Bone marrow (tissue), 2 donors: ENCODE measurements at places on chromosomes 4 and X.

- DNase-seq, result no peak
These were observed 2.0 kb downstream of the DIPK2B start for GRCh38 chrX:45198706-45199105.

DNA sequence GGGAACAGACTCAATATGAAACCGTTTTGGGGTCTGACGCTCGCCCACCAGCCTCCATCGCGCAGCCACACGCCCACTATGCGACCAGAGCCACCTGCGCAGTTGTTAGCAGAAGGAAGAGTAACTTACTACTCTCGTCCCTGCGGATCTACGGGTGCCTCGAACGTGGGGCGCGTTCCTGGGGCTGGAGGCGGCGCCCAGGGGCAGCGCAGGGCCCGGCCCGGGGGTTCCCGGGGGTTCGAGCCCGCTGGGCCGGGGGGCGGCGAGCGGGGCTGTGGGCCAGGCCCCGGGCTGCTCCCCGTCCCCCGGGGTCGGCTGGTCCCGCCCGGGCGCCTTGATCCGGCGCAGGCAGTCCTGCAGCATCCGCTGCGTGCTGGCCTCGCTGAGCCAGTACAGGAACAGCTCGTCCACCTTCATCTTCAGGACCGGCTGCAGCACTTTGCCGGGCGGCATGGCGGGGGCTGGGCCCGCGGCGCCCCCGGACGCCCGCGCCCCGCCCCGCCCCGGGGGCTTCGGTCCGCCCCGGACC is 404 bp downstream of the PPP2R3B start:
- no peak for DNase-seq

DNA sequence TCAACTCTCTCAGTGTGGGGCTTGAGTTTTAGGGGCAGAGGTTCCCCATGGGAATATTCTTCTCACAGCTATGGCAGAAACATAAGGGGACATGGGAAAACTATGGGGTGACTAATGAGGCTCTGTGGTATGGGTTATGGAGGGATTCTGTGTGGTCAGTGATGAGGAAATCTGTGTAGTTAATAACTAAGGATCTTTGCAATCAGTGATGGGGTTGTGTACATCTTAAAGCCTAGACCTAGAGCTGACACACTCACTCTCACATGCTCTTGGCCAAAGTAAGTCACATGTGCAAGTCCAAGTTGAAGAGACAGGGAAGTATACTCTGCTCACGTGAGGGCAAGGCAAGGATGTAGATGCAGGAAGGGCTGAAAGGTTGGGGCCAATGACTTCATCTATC is 86.4 kb upstream of the UXT start:
- DNase-seq, result no peak

DNA sequence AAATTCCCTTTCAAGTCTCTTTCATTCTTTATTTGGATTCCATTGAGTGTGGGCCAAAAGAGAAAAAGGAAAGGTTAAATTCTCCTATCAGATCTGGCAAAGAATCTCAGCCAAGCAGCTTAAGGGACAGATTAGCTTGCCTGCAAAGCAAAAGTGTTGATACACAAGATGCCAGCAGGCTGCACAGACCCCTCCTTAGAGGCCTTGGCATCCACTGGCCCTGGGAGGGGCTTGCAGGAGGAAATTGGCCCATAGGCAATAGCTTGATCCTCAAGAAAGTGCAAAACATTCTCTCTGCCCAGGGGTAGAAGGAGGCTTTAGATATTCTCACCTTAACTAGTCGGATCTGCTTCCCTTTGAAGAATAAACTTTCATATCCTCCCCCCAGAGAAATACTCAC is 300.4 kb upstream of the CPEB2 start:
- no peak for DNase-seq

- peak; percentile 50 for DNase-seq
These were observed at the start of gene OTUD5 for GRCh38 chrX:48957477-48957826. Gene OTUD5, minus strand, starts transcription at chrX:48957607. Its CDS starts 37 bp downstream, at chrX:48957570.

- DNase-seq, result no peak
These were observed 46.9 kb downstream of the ANTXR2 start for GRCh38 chr4:80026100-80026499.

- DNase-seq, result no peak
These were observed 71.0 kb upstream of the DHX15 start for GRCh38 chr4:24655326-24655725.

DNA sequence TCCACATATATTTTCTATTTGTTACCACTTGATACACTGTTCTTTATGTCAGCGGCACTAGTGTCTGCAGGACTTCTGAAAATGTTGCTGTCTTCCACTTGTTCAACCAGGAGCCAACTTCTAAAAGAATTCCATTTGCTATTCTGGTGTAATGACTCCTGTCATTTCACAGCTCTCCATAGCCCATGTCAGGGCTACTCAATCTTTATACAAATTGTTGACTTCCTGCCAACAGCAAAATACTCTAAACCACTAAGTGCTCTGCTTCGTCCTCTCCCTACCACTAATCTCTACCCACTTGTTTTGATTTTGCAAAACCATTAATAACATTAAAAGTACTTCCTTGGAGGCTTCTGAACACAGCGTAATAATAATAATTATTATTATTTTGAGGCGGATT is 7.2 kb downstream of the CTSO start:
- DNase-seq, result no peak

GRCh38 chrX:51435101-51435500 is 61.3 kb downstream of the NUDT11 start:
- no peak for DNase-seq

GRCh38 chr4:185672618-185673017 is 137.3 kb upstream of the PDLIM3 start:
- no peak for DNase-seq

- DNase-seq, result no peak
These were observed 141.7 kb downstream of the GPAT3 start for GRCh38 chr4:83677656-83678055.

GRCh38 chr4:8641931-8642650 is 49.5 kb downstream of the CPZ start:
- DNase-seq, result no peak

DNA sequence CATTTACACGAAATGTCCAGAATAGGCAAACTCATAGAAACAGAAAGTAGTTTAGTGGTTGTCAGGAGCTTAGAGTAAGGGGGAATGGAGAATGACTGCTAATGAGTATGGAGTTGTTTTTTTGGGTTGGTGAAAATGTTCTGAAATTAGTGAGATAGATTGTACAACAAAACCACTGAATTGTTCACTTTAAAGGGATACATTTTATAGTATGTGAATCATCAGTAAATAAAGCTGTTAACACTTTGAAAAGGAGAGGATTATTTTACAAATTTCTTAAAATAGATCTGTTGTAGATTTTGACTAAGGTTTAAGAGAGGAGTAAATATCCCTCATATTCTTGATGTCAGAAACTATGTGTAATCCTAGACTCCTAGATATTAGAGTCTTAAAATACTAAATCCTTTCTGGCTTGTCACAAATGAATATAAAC is 82.7 kb downstream of the RAPGEF2 start:
- DNase-seq, result no peak

GRCh38 chr4:64341711-64342110 is 67.5 kb downstream of the TECRL start:
- no peak for DNase-seq

- peak; percentile 71 for DNase-seq
These were observed 27.5 kb downstream of the SETD7 start for GRCh38 chr4:139528377-139529005.

GRCh38 chrX:101078716-101079598 is at the start of gene TMEM35A:
Gene TMEM35A, plus strand, starts transcription at chrX:101078879. Its CDS starts 124 bp downstream, at chrX:101079003.
- DNase-seq, result no peak

DNA sequence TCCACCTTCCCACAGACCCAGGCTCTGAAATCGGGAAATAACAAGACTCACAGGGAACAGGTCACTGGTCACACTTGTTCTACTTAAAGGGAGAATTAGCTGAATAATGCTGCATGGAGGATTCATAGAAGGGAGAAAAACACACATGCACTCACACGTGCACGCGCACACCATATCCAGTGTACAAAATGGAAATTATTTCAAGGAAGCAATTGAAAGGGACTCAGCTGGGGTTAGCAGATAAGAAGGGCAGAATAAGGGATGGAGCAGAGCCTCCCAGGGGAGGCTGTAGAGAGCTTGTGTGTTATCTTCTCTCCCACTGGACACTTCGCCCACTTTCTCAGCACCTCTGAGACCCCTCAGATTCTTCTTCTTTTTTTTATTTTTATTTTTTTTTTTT is 10.3 kb downstream of the GABRQ start:
- no peak for DNase-seq

DNA sequence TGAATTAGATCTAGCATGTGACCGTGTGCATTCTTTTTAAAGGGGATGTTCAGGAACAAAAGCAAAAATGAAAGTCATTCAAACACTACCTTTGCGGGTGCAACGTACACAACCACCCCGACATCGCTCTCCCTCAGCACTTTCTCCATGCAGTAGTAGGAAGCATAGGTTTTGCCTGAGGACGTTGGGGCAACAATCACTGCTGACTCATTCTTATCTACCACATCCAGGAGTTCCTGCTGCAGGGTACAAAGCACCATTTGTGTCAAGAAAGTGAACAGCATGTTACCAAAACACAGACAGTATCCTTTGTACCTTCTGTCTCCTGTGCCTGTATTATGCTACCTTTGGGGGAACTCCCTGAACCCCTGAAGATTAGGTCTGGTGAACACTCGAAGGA is 58.6 kb downstream of the DDX60L start:
- DNase-seq, result no peak

GRCh38 chr4:188603646-188604045 is 464.4 kb downstream of the TRIML1 start:
- no peak for DNase-seq

DNA sequence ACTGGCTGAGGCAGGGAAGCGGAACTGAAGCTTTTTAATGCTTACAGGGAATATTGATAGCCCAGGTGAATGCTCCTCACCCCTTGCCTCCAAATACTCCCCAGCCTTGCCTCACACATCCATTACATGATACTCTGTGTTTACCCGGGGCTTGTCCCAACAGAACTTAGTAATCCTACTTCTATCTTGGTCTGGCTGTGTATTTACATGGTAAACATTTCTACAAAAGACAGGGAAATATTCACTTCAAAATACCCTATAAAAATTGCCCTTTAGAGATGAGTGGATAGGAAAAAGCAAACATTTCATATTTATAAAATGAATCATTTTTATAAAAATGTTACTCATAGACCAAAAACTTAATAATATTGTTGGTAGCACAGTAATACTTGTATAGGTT is 120.1 kb downstream of the NHS start:
- no peak for DNase-seq

DNA sequence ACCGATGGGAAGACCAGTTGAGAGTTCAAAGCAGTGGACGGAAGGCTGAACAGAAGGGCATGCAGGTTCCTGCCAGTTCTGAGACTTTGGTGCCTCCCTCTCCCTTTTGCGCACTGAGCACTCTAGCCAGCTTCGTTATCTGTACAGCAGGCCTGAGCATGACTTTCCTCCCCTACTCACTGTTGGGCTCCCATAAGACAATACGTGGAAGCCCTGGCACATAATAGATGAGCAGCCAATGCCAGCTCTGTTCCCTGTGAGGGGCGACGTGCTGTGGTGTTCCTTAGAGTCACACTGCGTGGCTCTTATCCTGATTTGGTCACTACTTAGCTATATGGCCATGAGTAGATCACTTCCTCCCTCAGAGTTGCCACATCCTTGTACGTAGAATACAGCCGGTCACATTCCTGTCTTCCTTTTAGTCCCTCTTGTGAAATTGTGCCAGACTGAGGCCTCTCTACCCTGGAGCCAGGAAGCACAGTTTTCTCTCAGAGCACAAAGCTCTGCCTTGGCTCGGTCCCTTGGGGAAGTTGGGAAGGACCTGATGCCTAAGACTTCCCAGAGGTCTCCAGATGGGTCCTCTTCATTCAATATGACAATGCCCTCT is 160.4 kb upstream of the MAMLD1 start:
- DNase-seq, result no peak

DNA sequence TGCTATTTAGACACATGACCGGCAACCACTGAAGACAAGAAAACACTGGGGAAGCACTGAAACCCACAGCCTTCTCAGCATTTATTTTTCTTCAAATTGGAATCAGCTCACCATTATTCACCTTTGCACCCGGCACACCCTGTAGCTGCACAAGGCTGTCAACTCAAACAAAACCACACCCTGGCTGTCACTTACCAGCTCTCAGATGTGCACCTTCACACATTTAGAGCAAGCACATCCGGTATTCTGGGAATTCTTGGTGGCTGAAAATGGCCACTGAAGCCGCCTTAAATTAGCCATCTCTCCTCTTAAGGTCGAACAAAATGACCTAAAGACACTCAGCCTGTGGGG is 5.9 kb downstream of the ZFYVE28 start:
- no peak for DNase-seq

GRCh38 chrX:109760209-109760921 is 27.3 kb upstream of the ACSL4 start:
- DNase-seq, result peak; percentile 1

DNA sequence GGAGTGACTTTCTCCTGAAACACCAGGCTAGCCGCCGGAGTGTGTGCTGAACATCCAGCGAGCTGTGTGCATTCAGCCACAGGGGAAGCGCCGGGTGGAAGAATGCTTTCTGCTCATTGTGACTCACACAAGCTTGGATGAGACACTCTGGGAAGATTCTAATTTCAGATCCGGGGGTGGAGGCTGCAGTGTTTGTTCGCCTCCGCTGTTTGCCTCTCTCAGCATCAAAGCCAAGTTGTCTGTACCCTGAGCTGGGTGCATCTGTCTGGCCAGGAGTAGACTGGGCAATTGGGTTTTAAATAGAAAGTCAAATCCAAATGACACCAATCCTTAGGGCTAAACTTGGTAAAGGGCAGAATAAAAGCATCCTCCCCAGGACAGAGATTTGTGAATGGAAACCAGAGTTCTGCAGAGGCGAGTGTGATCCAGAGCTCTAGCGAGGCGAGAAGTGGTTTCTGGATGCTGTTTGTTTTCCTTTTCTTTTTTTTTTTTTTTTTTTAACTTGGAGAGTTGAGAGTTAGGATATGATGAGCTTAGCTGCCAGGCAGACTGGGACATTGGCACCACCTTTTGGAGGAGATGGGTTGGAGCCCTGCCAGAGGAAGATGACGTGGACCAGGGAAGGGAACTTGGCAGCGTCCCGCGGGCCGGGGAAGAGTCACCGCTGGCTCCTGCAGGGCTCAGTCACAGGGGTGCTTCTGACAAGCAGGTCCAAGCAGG is 196.0 kb upstream of the PSAPL1 start:
- no peak for DNase-seq

- no peak for DNase-seq
These were observed 17.2 kb upstream of the DCAF4L1 start for GRCh38 chr4:41964401-41964800.

- no peak for DNase-seq
These were observed 23.6 kb downstream of the CFAP99 start for GRCh38 chr4:2442175-2442993.

DNA sequence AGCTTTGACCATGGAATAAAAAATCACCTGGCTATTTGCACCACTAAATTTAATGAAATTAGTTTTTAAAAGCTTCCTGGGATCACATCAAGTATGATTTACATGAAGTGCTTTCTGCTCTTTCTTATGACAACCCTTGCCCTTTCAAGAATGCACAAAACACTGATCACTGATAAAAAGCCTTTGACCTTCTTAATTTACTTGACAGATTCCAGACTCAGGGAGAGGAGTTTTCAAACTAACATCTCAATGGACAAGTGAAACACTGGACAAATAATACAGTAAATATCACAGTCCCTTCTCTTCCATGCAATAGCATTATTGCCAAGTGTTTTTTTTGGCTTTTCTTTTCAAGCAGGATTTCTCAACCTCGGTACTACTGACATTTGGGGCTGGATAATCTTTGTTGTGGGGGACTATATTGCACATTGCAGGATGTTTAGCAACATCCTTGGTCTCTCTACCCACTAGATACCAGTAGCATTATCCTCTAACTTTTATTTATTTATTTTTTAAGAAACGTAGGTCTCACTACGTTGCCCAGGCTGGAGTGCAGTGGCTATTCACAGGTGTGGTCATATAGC is 86.3 kb downstream of the ZNF827 start:
- DNase-seq, result no peak
